ENCODE measurements at places on chromosomes 4 and X. TPM values are rescaled to one million over a fixed set of nuclear protein-coding genes. Genes with fewer than 3 reads are reported as not detected.

DNA sequence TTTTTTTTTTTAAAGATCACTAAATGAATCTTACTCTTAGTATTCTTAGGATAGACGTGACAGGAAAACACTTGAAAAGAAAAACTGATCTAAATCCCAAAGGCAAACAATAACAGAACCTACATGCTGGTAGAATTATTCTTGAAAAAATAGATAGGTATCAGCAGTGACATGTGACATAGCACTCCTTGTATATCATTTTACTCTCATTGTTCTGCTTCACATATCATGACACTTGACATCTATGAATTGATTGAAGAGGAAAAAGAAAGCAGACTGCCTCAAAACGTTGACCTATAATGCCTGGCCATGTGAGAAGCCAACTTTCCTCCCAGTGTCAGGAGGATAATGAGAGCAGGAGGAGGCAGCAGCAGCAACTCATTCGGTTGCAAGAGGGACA, 555.2 kb downstream of the GABRG1 start:
- no peak for DNase-seq

- DNase-seq = no peak
Observed at GRCh38 chr4:17414392-17414791, 97.5 kb downstream of the QDPR start.

Gene AR
- polyA plus RNA-seq = 3.3 TPM

Gene DCAF12L2
- 2.2 TPM for polyA plus RNA-seq

Gene IRF2
- 28.9 TPM for polyA plus RNA-seq

DNA sequence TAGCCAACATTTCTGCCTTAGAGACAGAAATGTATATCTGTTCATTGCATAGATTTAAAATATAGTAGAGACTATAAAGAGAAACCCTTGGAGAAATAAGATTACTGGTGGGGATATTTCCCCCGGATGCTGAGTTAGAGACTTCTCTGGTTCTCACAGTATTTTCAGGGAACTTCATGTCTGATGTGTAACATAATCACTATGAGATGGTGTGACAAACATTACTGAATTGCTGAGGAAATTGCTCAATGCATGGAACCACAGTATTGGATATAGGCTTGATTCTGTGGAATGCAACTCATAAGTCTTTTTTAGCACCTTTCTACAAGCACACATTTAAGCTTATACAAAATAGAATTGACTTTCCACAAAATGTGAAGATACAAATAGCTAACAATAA, 152.7 kb downstream of the SOWAHB start:
- DNase-seq = no peak

Gene MANBA
- 23.9 TPM for polyA plus RNA-seq

DNA sequence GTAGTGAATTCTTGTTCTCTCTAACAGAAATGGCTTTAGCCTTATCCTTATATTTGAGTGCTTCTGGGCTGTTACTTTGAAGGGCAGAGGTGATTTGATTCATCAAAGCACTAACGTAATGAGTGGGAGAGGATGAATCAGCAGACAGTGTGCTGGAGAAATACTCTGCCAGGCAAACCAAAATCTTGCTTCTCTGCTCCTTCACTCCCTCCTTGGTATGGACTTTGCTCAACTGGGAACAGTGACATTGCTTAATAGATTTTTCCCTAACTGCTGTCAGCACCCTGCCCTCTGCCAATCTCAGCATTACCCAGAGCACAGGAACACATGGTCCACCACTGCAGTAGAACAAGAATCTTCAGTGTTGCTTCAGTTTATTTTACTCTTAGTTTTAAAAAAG, 56.0 kb downstream of the PDLIM5 start:
- DNase-seq = no peak

- DNase-seq = no peak
Observed at GRCh38 chr4:153592064-153592463, 92.0 kb upstream of the TLR2 start.

Gene FABP2
- 0.05 TPM for polyA plus RNA-seq

- DNase-seq = no peak
Observed at GRCh38 chr4:168822481-168822880, 187.6 kb downstream of the CBR4 start.

DNA sequence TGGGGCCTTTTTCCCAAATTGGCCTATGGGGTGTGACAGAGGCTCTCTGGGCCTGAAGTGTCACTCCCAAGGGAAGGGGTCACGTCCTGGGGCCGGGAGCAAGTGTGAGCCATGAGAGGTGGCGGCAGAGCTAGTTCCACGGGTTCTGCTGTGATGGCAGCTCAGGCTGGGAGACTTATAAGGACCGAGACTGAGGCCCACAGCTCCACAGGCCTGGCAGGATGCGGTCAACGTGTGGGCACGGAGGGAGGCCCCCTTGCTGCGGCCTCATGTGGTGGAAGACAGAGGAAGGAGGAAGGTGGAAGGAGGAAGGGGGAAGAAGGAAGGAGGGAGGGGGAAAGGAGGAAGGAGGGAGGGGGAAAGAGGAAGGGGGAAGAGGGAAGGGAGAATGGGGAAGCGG, 7.2 kb upstream of the CPLX1 start:
- no peak for DNase-seq

Gene RAI2
- 9.5 TPM for polyA plus RNA-seq

- no peak for DNase-seq
Observed at GRCh38 chr4:109040441-109040840, 262.0 kb downstream of the COL25A1 start.

Gene CFP
- 0.85 TPM for polyA plus RNA-seq

DNA sequence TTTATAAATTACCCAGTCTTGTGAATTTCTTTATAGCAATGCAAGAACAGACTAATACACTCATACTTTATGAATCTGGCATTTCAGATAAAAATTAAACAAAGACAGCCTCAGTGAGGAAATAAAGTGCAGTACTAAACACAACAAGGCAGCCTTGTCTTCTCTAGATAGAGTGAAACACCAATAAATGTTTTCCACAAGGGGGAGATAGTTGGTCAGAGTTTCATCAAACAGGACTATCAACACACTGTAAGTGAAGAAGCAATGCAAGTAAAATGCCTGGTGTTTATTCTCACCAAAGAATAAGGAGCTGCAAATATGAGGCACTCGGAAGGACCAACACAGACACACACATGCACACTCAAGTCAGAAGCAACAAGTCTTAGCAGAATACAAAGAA, 62.8 kb downstream of the FAM9B start:
- peak; percentile 10 for DNase-seq

Gene GAGE12H
- polyA plus RNA-seq = not detected

DNA sequence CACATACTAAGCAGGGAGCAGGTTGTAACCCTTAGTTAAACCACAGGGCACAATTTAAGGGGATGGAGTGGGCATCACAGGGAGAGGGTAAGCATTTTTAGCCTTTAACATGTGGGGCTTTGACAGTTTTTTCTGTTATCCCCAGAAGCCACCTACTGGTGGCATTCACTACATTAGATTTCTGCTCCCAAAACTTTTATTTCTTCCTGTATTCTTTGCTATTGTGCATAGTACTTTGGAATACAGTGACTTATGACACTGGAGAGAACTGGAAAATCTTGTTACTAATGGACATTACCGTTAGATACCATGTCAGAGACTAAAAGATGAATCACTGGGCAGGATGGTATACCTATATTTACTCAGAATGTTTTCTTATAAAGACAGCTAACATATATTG, 7.3 kb downstream of the TRIM75 start:
- no peak for DNase-seq

Gene EPGN
- 1.1 TPM for polyA plus RNA-seq

DNA sequence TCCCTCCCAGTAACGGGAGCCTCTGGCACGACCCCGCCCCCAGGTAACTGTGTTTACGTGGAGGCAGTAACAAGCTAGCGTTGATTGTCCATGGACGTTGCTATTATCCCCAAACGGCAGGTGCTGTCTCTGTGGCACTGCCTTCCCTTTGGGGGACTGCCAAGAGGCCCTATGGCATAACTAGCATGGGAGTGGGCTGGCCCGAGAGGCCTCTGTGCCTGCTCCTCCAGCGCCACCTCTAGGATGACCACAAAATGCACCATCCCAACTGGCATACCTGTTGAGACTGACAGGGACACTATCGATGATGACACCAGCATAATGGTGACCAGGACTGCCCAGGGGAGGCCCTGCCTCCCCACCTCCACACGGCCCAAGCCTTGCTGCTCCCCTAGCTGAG, 1.5 kb downstream of the SRPK3 start:
- DNase-seq = no peak

DNA sequence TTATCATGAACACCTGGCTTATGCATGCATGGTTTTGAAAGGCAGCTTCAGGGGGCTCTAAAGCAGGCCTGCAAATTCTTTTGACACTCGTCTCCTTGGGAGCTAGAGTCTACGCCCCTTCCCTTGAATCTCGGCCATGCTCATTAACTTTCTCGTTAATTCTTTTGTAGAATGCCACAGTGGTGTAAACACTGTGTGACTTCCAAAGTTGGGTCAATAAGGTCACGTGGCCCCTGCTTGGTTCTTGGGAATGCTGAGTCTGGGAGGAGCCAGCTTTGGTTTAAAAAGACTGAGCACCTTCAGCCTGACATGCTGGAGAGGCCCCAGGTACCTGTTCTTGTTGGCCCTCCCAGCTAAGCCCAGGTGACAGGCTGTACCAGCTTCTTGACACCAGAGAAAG, 228.4 kb downstream of the DHRSX start:
- peak; percentile 38 for DNase-seq

- DNase-seq = no peak
Observed at GRCh38 chrX:82208975-82209374, 1007.1 kb downstream of the SH3BGRL start.

DNA sequence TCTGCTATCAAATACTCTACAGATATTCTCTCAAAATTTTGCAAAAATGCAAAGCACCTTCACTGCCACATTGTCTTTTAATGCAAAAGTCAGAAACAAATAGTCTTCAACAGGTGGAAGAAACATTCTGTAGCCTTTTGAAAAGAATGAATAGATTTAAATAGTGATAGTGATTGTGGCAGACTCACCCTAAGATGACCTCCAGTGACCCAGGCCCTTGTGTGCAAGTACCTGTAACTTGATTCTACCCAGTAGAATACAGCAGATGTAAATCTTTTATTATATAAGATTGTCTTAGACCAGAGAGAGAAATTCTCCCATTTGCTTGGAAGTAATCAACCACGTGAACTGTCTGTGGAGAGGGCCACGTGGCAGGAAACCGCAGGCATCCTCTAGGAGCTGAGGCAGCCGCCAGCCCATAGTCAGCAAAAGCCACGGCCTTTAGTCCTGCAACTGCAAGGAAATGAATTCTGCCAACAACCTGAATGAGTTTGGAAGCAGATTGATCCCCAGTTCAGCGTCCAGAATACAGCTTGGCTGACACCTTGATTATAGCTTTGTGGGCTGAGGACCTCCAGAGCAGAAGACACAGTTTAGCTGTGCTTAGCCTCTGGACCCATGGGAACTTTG, 272.5 kb downstream of the ARHGAP10 start:
- DNase-seq = no peak

DNA sequence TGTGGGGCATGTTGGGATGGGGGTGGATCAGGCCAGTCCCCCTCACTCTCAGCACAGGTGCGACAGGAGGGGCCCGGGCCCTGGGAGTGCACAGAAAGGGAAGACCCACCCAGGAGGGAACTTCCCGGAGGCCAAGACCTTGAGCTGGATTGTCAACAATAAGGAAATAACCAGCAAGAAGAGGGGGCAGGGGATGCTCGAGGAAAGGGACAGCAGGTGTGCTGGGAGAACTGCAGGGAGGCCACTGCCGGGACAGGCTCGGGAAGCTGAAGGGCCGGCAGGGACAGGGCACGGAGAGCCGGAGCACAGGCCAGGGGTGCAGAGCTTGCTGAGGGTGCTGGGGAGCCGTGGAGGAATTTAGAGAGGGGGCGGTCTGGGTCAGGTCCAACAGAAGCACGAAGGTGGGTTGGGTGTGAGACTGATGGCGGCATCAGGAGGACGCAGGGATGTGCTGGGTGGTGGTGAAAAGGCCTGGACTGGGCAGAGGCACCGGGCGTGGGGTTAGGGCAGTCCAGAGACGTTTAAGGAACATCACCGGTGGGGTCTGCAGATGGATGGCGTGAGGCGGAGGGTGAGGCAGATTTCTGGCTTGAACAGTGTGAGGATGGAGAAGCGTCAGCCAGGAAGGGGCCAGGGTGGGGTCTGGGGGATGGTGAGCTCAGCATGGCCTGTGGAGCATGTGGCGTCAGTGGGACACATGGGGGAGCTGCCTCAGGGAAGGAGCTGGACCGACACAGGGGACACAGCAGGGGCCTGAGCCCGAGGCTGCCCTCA, 54.8 kb downstream of the ADRA2C start:
- no peak for DNase-seq

Gene IL9R
- polyA plus RNA-seq = 0.20 TPM

Data from left kidney (tissue), 8 donors.